Small intestine (tissue), 16 donors: ENCODE measurements at places on chromosomes 3 and 15. TPM values are rescaled to one million over a fixed set of nuclear protein-coding genes. Genes with fewer than 3 reads are reported as not detected.

- no peak for DNase-seq
These were observed 1.4 kb downstream of the C3orf22 start for GRCh38 chr3:126557415-126557745.

DNA sequence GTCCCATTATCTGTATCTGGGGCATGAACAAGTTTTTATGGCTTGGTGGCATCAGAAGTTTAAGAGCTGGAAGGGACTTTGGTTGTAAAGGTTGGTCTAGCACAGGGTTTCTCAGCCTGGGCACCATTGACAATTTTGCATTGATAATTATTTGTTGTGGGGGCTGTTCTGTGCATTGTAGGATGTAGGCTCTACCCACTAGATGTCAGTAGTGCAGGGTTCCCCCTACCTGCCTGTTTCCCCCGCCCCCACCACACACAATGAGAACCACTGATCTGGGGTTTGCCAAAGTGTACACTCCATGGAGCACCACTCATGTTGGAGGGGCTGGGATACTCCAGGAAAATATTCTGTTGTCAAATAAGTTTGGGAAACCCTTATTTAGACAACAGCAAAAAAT, 42.7 kb downstream of the PLCL2 start:
- DNase-seq: no peak

GRCh38 chr15:72493220-72493619, 19.1 kb downstream of the ARIH1 start:
- DNase-seq: no peak

- DNase-seq: no peak
These were observed 20.1 kb upstream of the ARPIN start for GRCh38 chr15:89932880-89933279.

DNA sequence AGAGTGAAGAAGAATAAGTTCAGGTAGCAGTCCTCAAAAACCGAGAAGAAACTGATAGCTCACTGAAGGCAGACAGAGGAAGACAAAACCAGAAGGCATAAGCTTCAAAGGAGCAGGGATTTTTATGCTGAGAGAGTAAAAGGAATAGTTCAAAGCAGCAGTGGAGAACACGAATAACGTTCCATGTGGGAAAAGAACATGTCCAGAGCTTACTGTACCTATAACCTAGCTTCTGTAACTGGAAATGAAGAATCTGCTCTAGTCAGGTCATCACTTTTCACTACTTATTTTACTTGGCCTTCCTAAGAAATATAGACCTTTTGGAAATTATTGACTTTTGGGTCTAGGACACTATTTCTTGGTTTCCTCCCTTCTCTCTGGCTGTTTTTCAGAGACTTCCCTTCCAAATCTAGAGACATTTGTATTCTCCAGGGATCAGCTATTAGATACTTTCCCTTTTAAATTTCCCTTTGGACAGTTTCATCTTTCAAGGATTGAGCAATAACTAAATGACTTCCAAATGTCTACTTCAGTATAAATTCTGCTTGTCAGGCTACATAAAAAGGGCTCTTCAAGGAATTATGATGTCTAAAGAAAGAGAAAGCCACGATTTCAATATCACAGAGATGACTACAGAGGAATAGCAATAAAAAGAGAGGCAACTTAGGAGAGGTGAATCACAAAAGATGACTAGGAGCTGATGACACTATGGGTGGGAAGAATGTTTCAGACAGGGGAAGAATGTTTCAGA, 46.7 kb downstream of the UBE3A start:
- DNase-seq: no peak

The MESP2 gene
- not detected for polyA plus RNA-seq

GRCh38 chr15:78049691-78050440, 27.6 kb downstream of the TBC1D2B start:
- DNase-seq: peak; percentile 51

- no peak for DNase-seq
These were observed 86.9 kb upstream of the COL8A1 start for GRCh38 chr3:99551520-99551919.

GRCh38 chr3:153618176-153618575, 456.1 kb downstream of the RAP2B start:
- no peak for DNase-seq

DNA sequence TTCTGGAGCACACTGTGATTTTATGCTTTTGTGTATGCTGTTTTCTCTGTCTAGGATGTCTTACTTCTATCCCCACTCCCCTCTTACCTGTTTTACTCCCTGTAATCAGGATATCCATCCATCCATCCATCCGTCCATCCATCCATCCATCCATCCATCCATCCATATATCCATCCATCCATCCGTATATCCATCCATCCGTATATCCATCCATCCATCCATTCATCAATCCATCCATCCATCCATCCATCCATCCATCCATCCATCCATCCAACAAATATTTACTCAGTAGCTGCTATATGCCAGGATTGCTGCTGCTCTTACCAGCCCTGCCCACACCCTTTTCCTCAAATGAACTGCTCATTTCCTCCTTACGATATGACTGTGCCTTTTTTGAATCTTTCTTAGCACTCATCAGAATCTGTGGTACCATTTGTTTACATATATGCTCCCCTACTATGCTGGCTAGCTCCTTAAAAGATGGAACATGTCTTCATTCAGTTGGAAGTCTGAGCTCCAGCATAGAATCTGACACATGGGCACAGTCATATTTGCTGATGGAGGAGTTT, 35.2 kb downstream of the USP13 start:
- DNase-seq: no peak

DNA sequence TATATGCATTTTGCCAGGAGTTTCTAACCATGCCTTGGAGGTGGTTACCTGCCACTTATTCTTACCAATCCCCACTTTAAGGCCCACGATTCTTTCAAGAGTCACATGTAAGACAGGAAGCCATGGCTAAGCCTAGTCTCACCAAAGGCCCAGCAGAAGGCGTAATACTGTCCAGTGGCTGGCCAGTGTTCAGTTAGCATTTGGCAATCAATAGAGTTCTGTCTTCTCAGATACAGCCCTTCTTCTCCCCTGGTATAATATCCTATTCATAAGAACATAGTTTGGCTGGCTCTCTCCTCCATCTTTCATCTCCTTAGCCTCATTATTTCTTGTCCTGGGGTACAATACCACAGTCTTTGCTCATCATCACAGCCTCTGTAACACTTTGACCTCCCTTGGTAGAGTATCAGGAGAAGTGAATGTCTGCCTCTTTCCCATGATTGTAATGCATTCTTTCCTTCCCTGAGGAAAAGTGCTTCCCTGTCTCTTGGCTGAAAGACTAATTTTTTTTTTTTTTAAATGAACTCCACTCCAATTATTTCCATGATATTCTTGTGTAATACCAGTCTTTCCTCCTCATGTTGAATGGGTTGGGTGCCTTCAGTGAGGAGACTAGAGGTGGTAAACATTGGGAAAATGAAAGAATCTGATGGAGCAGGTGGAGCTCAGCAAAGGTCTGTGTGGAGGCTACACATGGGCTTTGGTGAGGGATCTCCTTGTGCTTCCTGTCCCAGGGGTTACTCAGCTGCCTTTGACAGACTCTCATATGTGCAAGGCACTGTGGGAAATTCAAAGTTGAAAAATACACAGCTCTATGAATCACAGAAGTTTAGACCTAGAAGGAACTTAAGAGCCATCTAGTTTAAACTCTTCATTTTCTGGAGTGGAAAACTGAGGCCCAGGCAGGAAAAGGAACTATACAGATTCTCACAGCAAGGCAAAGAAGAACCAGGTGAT, 218.2 kb downstream of the P3H2 start:
- no peak for DNase-seq

The FOXL2 gene
- not detected for polyA plus RNA-seq

DNA sequence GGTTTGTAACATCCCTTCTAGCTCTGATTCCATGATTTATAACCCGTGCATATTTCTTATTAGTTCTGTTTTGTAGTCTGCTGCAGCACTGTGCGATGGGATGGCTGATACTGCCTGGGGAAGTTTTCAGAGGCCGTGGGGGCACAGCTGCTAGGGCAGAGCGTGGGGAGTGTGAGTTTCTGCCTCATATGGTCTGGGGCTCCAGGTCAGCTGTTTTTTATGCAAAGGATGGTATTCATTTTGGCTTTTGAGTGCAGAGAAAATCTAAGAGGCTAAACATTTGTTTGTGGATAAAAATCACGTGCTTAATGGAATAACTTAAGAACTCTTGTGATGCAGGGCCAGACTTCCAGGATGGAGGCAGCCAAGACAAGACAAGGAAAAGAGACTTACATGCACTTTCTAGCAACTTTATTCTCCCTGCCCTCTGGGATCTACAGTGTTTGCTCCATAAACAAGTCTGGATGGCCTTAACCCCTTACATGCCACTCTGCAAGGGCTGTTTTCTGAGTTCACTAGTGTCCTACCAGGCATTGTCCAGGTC, 45.5 kb upstream of the CFAP161 start:
- DNase-seq: no peak

DNA sequence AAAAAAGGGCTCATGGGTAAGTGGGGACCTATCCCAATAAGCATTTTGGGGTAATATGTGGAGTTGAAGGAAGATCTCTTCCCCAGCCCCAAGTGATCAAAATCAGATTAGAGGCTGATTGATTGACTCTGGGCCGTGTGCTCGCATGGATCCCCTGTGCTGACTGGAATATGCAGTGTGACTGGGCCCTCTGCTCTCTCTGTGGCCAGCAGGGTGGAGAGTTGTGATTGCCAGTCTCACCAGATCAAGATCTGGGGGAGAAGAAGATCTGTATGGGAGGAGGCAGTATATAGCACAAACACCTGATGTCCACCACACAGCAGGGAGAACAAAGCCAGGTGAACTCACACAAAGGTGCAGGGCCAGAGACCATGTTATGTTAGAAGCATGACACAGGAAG, 8.8 kb downstream of the NUDT16 start:
- DNase-seq: no peak

The TMCO5A gene
- polyA plus RNA-seq: not detected

The OR5K1 gene
- not detected for polyA plus RNA-seq

The PPP1R14D gene
- 23.3 TPM for polyA plus RNA-seq

- DNase-seq: no peak
These were observed 29.4 kb downstream of the NR2F2 start for GRCh38 chr15:96359616-96360521.

- DNase-seq: no peak
These were observed 22.5 kb upstream of the TSC22D2 start for GRCh38 chr3:150385296-150386242.

- no peak for DNase-seq
These were observed 427.0 kb upstream of the RARB start for GRCh38 chr3:25000971-25001591.

DNA sequence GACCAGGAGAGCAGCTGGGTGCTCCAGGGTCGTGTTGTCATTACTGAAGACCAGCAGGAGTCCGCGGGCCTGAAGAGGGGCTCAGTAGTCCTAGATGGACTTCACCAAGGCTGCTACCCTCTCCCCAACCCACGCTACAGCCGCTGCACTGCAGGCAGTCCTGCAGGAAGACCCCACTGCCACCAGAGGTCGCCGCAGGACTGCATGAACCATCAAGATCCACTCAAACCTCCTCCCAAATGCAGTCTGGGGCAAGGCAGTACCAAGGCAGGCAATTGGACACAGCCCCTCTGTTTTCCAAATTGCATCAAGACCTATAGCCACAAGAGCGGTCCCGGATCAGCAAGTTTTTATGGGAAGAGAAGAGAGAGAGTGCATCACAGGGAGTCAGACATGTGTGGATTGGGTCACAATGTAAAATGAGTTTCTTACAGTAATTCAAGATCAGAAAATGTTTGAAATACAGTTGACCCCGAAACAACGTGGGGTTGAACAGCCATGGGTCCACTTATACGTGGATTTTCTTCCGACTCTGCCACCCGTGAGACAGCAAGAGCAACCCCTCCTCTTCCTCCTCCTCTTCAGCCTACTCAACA, 46.7 kb downstream of the DZIP1L start:
- peak; percentile 61 for DNase-seq

DNA sequence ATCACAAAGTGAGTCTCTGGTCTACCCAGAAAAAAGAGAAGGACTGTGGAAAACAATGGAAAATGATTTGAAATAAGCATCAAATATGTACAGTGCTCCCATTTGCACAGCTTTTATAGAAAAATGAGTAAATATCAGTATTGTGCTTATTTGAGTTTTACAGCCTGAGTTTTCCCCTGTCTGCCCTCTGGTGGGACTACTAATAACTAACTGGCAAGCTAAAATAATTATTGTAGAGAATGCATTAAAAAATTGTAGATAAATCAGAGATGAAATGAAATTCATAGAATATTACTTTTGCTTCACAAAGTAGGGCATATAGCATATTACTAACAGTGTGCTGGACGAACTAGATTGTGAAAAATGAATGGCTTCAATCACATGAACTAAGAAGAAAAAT, 287.1 kb downstream of the NAALADL2 start:
- no peak for DNase-seq

The TIMP4 gene
- polyA plus RNA-seq: 17.8 TPM

- no peak for DNase-seq
These were observed 34.5 kb downstream of the KBTBD12 start for GRCh38 chr3:127949446-127950055.

DNA sequence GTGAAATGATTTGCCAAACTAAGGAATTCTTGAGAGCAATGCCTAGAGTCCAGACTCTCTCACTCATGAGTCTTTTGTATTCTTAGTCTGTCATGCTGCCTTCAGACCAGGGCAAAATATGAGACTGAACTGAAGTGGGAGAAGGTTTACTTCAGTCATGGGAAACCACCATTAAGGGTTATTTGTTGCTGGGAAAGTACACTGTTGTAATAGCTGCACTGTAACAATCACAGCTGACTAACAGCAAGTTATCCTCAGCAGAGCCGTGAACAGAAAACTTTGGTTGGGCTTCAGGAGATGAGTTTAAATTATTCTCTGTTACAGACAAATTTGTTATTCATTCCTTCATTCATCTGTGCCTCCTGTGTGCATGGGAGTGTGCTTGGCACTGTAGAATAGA, 258.5 kb downstream of the ROBO2 start:
- DNase-seq: no peak

The IMPG2 gene
- 0.66 TPM for polyA plus RNA-seq

DNA sequence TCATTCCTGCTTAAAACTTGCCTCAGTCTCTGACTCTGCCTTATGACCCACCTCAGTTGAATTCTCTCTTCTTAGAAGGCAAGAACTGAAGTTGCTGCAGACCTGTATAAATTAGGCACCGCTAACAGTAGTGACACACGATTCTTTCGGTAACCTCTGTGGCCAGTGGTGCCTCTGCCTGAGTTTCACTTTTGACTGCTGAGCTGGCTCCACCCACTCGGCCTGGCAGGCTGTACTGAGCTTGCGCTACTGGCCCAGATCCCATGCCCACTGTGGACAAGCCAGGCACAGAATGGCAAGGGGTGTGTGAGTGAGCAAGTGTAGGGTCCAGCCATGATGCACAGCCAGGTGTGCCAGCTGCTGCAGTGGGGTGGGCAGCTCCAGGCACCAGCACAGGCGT, 19.1 kb upstream of the EIF1B start:
- DNase-seq: peak; percentile 30

The PLSCR2 gene
- polyA plus RNA-seq: 0.65 TPM
